ENCODE measurements at places on chromosomes 4 and X. TPM values are rescaled to one million over a fixed set of nuclear protein-coding genes. Genes with fewer than 3 reads are reported as not detected.

- DNase-seq, result no peak
These were observed 387.1 kb downstream of the PPP3CA start for GRCh38 chr4:100960232-100960631.

DNA sequence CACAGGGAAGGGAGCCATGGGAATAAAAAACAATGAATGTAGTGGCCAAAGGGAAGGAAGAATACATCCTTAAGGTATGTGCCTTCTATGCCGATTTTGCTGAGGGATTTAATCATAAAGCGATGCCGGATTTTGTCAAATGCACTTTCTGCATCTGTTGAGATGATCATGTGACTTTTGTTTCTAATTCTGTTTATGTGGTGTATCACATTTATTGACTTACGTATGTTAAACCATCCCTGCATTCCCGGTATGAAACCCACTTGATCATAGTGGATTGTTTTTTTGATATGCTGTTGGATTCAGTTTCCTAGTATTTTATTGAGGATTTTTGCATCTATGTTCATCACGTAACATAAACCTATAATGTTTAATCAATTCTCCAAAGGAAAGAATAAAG lies 60.0 kb downstream of the SSX7 start:
- DNase-seq, result no peak

Gene LDB2
- total RNA-seq, result 46.6 TPM

DNA sequence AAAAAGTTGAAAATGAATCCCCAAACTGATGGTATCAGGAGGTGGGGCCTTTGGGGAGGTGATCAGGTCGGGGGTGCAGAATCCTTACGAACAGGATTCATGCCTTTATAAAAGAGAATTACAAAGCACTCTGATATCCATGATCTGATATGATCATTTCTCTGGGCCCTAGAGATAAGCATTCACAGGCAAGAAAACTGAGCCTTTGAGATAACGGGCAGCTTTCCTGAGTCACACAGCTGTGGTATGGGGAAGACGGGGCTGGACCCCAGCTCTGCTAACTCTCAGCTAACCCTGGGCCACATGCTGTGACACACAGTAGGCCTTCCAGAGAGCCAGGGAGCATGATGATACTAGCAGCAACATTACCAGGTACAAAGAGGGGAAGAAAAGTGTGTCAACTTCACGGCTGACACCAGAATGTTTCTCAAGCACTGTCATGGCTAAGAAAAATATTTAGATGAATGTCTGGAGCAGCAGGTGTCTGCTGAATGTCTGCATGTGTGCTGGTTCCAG lies 85.1 kb downstream of the SLC2A9 start:
- no peak for DNase-seq

DNA sequence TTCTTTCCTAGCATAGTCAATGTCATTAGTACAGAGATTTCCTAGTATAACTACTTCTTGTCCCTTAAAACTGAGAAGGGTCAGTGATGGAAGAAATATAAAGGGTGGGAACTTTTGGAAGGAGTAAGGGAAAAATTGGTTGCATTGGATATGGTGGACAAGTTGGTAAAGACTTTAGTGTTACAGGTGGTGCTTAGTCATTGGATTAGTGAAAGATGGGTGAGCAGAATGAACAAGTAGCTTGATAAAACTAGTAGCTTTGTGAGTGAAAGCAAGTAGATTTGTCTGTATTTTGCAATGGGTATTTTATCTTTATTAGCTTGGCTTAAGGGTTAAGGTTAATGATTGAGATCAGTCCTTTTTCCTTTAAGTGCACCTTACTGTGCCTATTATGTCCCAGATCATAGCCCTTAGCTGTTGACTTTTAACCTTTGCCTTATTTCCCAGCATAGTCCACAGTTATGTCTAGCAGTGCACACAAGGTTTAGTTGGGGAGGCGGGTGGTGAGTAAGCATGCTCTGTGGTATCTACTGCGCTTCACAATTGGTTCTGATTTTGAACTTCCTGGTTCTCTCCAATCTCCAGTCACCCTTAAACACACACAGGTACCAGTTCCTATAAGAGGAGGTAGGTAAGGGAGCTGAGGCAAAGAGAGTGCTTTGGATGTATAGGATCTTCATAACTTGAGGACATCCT lies 9.5 kb downstream of the WDR44 start:
- no peak for DNase-seq

DNA sequence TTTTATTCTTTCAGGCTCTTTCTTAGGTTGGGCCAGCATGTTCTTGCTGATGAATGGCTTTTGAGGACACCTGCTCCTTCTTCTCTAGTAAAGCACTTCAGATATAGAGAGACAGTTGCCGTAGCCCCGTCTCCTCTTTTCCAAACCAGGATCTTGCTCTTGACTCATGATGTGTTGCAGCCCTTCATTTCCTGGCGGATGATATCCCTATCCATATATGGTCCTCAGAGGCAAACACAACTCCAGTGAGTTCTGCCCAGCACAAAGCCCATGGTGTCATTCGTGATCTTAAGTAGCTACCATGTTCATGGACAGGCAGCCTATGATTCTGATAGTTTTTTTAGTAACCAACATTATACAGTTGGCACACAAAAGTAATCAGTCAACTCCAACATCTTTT lies 59.8 kb upstream of the ACSL1 start:
- DNase-seq, result no peak

DNA sequence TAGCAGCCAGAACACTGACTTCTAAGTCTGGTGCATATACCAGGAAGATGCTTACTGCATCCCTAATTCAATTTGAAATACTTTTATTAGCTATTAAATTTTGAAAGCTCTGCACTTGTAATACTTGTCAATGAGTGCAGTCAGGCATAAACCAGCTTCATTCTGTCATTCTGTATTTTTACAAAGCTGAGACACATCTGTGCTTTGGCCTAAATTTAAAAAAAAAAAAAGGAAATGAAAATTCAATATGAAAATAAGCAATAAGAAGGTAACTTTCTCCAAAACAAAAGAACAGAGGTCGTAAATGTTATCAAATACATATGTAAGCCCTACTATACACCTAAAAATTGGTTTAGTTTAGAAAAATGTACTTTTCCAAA lies 7.0 kb downstream of the SMIM14 start:
- DNase-seq, result no peak

Gene LONRF3
- total RNA-seq, result 21.4 TPM

Gene IRS4
- not detected for total RNA-seq

DNA sequence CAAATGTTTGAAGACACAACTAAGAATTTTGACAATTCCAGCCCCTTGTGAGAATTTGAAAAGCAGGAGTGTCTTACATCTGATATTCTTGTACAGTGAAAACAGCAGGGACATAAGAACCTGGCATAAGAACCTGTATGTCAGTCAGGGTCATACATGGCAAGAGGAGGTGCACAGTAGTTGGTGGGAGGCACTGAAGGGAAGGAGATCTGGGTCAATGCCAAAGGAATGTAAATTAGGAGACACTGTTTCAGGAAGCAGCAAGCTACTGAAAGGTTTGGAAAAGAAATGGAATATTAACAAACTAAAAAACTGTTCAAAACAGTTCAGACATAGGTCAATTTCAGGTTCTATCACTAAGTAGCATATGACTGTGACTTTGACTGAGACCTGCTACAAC lies 25.0 kb upstream of the SPP1 start:
- DNase-seq, result no peak

- no peak for DNase-seq
These were observed 180.9 kb downstream of the DACH2 start for GRCh38 chrX:86329174-86329573.

- peak; percentile 76 for DNase-seq
These were observed 176.7 kb downstream of the SHROOM3 start for GRCh38 chr4:76611616-76612207.

Gene TCEAL5
- total RNA-seq, result 0.64 TPM

DNA sequence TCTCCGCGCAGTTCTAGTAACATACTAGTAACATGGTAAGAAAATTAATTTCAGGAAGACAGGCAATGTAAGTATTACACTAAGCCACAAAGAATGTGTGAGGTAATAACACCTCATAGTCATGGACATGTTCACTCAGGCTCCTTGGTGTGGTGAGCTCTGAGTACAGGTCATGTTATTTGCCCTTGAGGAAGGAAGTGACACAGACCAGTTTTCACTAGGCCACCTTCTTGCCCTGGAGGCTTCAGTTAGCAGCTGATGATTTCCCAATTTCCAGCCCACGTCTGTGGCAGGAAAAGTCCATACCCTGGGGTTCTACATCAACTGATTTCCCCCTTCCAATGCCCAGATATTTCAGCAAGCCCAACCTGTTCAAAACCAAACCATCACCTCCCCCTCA lies 6.7 kb downstream of the APOO start:
- DNase-seq, result no peak

DNA sequence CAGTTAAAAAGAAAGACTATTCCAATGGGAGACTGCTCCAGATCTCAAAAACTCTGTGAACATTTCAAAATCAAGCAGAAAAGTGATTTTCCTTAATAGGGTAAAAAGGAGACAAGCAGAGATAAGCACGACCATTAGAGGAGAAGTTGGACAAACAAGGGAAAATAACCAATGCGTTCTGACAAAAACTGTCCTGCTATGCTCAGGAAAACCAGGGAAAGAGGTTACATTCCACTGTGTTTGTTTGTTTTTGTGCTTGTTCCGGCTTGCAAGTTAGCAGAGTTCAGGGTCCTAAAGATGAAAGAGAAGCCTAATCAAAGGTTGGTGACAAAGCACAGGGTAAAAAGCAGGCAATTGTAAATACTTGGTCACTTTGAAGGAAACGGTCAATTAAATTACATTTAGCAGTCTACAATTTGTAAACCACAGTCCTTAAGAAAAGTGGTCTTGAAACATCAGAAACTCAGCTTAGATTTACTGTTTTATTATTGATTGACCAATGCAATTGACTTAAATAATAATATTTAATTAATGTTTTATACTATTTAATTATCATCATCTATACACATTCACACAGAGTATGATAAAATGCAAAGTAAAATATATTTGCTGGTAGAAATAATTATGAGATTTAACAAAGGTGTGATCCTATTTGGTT lies 186.2 kb upstream of the CPXCR1 start:
- DNase-seq, result no peak

Gene NUDT10
- total RNA-seq, result not detected

Gene APLN
- total RNA-seq, result not detected

DNA sequence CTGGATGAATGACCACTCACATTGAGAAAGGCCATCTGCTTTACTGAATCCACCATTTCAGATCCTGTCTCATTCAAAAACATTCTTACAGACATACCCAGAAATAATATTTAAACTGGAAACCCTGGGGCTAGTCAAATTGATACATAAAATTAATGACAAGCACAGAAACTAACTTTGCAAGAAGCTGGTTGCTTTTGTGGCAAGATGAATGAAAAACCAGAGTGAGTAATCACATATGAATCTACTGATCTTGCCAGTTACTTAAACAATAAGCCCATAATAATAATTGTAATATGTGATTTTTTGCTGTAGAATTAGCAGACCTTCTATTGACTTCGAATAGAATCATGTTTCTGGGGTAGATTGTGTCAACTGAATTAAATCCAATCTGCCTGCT lies 235.1 kb downstream of the PPARGC1A start:
- no peak for DNase-seq

DNA sequence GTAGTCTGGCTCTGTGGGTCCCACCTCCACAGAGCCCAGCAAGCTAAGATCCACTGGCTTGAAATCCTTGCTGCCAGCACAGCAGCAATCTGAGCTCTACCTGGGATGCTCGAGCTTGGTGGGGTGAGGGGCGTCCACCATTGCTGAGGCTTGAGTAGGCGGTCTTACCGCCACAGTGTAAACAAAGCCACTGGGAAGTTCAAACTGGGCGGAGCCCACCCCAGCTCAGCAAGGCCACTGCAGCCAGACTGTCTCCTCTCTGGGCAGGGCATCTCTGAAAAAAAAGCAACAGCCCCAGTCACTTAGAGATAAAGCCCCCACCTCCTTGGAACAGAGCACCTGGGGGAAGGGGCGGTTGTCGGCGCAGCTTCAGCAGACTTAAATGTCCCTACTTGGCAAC lies 243.2 kb upstream of the POF1B start:
- no peak for DNase-seq

GRCh38 chrX:10158279-10159144 lies 1.7 kb downstream of the CLCN4 start:
- no peak for DNase-seq

DNA sequence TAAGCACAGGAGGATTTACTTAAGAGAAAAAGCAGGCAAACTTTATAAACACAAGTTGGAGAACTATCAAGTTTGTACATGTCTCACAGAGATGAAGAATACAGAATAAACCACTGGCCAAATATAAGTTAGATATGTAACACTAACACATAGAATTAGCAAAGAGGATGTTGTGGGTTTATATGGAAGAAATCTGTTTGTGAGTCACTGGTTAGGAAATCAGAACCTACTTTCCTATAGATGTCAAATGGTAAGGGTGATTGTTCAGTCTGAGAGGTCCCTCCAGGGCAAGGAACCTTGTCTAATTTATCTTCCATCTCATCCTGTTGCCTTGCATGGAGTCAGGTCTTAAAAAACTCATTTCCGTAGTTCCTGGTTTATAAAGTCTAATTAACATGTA lies 14.8 kb upstream of the ART3 start:
- no peak for DNase-seq

DNA sequence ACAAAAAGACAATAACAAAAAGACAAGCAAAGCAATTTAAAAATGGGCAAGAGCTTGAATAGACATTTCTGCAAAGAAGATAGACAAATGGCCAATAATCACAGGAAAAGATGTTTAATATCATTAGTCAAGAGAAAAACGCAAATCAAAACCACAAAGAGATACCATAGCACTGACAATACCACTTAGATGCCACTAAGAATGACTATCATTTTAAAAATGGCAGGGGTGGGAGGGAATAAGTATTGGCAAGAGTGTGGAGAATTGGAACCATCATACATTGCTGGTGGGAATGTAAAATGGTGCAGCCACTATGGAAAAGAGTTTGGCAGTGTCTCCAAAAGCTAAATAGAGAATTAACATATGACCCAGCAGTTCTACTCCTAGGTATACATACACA lies 15.1 kb upstream of the EXOC1 start:
- no peak for DNase-seq

- no peak for DNase-seq
These were observed 29.8 kb upstream of the SMARCAD1 start for GRCh38 chr4:94177822-94178221.

Gene TXK
- total RNA-seq, result 7.3 TPM

Gene PAGE5
- not detected for total RNA-seq

GRCh38 chrX:19776753-19777152 lies 110.6 kb downstream of the SH3KBP1 start:
- no peak for DNase-seq

GRCh38 chr4:8329859-8330761 lies 60.6 kb downstream of the HTRA3 start:
- DNase-seq, result peak; percentile 4

GRCh38 chr4:147160908-147161513 lies 215.3 kb upstream of the TTC29 start:
- no peak for DNase-seq

Gene KIAA0232
- total RNA-seq, result 37.0 TPM

- DNase-seq, result no peak
These were observed 72.2 kb upstream of the ATP6AP2 start for GRCh38 chrX:40508560-40508959.

Gene SYTL4
- total RNA-seq, result 41.5 TPM

DNA sequence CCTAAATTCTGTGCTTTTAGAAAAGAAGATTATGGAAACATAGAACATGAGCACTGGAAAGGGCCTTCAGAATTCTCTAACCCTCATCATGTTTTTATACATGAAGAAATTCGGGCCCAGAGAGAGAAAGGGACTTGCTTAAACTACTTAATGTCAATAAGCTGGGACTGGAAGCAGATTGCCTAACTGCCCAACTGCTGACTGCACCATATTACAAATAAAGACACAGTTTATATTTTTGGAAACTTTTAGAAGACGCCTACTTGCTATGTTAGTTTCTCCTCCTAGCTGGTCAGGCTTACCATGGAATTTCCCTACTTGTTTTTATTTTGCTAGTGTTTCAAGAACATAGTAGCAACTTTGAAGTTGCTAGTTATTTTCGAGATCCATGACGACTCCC lies 47.1 kb downstream of the SLC9A6 start:
- no peak for DNase-seq
